KG1 (cell line): ENCODE measurements at places on chromosomes 16 and 17.

GRCh38 chr17:31388770-31389656 is 2.5 kb upstream of the RAB11FIP4 start:
- DNase-seq = no peak

DNA sequence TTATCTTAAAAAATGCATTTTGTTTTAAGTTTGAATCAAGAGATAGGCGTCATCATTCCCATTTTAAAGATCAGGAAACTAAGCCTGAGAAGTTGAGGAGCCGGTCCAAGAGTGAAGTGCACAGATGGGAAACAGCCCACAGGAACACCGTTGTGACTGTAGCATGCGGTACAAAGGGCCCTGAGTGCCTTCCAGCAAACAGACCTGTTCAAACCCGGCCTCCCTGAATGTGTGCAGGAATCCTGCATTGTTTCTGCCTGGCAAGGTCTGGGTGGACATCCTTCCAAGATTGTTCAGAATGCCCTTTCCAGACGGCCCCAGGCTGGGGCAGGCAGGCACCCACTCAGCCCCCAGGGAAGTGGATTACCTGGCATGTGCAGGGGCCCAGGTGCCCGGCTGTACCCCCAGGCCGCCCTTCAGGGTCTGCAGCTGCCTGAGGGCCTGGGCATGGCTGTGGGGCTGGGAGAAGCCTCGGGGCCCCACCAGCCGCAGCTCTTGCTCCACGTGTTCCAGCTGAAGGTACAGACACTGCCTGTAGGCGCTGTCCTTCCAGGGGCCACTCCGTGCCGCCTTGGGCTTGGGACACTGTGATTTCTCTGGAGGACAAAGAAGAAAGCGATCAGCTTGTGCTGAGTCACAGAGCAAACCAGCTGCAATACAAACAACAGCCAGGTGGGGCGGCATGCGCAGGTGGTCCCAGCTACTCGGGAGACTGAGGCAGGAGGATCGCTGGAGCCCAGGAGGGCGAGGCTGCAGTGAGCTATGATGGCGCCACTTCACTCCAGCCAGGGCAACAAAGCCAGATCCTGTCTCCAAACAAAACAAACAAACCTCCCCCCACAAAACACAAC is 45.0 kb upstream of the GCSH start:
- no peak for DNase-seq

DNA sequence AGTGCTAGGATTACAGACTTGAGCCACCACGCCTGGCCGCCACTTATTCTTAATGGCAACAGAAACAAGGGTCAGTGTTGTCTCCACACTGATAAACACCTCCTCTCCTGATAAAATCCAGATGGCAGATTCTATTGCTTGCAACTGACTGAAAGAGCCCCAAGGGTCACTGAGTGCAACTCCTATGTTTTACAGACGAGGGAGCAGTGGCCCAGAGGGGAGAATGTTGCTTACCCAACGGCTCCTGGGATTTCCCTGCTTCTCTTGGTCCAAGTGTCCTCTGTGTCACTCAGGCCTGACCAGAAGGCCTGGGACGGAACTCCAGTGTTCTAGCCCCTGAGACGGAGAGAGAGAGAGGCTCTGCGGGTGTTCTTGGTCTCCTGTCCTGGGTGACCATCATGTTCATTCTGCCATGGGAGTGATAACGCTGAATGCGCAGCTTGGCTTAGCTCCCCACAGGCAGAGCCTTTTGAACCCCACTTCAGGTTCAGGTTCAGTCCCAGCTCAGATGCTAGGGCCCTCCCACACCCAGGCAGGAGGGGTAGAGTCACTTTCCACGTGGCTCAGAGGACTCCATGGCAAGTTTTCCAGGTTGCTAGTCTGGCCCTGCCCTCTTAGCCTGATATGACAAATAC is 77.3 kb upstream of the NLRP1 start:
- DNase-seq = no peak

DNA sequence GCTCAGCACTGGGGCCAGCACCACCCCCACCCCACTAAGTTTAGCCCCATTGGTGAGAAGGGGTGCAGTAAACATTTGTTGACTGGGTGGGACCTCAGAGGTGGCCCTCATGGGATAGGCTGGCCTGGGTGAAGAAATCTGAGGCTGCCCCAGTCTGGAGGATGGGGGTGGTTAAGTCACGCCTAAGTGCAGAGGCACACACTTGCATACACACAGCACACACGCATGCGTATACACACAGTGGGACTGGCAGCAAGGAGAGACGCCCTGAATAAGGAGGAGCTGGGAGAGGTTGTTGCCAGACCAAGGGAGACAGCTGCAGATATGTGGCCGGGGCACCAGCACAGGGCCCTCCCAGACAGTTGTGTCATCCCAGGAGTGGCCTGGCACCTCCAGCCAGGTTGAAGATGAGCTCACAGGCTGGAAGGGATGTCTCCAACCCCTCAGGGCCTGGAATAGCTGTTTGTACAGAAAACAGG is 3.0 kb upstream of the BCAR1 start:
- DNase-seq = no peak

GRCh38 chr17:8997994-8998628 is 23.2 kb upstream of the NTN1 start:
- DNase-seq = no peak

GRCh38 chr17:34892461-34893249 is 68.6 kb downstream of the CCT6B start:
- DNase-seq = no peak

DNA sequence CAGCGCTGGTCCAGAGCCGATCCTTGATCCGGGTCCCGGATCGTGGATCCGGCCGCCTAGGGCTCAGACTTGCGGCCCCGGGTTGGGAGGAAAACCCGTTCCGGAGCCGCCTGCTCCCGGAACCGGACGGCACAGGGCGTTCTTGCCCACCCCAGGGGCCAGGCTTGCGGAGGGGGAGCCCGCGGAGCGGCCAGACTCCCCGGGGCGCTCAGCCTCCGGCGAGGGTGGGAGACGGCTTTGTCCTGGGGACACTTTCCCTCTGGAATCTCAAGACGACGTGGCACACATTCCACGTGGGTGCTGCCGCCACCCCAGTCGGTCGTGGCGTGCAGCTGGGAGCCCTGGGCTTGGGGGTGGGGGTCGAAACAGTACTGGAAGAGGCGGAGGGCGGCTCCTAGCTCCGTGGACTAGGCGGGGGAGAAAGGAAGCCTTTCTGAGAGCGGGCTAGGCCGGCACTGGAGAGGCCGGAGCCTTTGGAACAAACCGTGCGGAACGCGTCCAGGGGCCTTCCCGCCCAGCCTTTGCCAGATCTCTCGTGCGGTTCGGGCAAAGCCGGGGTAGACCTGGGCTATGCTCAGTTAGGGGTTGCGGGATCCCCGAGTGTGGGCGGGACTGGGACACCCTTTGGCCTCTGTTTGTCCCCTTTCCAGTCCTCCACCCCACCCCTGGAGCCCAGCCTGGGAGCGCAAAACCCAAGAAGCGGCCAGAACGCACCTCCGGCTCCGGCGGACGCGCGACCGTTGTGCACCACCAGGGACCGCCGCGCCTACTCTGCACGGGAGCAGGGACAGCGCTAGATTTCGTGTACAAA is 26.5 kb downstream of the SREBF1 start:
- DNase-seq = no peak

- DNase-seq = no peak
These were observed 59.5 kb downstream of the SLFN11 start for GRCh38 chr17:35313875-35314409.

- DNase-seq = no peak
These were observed 13.1 kb upstream of the SREBF1 start for GRCh38 chr17:17849845-17850373.

- DNase-seq = no peak
These were observed 697 bp downstream of the NOL11 start for GRCh38 chr17:67718325-67718941.

DNA sequence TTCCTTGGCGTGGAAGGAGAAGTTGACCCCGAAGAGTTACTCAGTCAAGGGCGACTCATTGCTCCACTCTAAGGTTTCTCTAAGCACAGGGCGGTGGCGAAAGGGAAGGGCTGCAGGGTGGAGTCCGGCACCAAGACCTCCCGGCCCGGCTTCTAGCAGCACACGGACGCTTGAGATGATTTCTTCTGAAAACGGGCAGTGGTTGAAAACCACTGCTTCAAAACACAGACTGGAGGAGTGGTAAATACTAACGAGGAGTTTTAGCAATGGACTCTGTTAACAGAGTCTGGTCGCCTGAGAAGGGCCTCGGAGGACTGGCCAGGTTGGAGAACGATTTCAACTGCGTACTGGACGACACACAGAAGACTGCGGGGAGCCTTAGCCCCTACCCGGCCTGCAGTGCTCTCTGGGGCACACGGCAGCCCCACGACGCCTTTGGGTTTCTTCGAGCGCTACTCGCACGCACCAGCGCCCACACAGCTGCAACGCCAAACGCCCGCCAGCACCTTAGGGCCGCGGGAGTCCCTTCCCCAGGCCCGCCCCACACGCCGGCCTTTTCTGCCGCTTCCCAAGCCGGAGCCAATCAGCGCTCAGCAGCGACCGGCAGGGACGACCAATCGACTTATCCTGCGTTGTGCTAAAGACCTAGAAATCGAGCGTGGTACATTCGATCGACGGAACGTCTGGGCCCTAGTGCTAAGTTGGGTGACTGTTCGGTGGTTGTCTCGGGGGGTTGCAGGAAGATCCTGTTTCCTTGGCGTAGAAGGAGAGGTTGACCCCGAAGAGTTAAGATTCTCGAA is 14.4 kb upstream of the CA4 start:
- peak; percentile 69 for DNase-seq

- DNase-seq = peak; percentile 61
These were observed 4.0 kb downstream of the MAFG start for GRCh38 chr17:81923302-81924260.

GRCh38 chr16:51407199-51407598 is 256.1 kb upstream of the SALL1 start:
- no peak for DNase-seq

DNA sequence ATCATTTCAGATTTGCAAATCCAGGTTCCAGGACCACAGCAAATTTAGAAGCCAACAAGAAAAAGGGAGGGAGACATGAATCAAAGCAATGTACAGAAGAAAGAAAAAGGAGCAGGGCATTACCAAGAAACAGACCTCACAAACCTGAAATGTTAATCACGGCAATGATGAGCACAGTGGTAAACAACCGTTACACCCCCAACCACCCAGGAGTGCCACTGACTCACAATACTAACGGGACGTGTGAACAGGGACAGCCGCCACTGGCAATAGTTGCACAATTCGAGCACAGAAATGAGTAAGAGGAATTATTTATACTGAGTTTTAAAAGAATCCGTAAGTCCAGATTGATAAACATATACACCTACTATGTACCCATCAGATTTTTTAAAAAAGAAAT is 13.8 kb downstream of the USP22 start:
- no peak for DNase-seq

GRCh38 chr16:12802661-12803060 is 1.0 kb downstream of the CPPED1 start:
- no peak for DNase-seq

- DNase-seq = no peak
These were observed 100.5 kb downstream of the MSI2 start for GRCh38 chr17:57356719-57357391.

DNA sequence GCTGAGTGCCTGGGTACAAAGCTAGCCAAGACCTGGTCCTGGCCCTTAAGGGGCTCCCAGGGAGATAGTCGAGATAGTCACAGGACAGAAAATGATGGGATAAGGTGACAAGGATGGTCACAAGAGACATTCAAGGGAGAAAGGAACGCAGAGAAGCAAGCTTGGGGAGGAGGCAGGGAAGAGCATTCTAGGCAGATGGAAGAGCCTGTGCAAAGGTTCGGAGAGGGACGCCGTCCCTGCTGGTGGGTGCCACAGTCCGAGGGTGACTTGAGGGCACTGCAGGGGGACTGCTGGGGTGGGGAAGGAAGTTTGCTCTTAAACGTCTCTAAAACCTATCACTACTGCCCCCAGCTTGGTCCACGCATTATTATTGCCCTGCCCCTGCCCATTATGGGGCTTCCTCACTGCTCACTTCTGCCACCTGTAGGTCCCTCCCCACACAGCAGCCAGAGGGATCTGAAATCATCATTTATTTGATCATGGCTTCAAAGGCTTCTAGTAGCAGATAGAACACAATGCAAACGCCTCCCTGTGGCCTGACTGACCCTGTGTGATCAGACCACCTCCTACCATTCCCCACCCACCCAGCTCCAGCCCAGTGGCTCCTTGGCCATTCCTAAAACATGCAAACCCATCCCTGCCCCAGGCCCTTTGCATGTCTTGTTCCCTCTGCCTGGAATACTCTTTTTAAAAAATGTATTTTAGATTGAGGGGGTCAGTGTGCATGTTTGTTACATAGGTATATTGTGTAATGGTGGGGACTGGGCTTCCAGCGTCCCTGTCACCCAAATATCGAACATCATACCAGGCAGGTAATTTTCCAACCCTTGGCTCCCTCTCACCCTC is 60.3 kb downstream of the RMI2 start:
- peak; percentile 36 for DNase-seq

DNA sequence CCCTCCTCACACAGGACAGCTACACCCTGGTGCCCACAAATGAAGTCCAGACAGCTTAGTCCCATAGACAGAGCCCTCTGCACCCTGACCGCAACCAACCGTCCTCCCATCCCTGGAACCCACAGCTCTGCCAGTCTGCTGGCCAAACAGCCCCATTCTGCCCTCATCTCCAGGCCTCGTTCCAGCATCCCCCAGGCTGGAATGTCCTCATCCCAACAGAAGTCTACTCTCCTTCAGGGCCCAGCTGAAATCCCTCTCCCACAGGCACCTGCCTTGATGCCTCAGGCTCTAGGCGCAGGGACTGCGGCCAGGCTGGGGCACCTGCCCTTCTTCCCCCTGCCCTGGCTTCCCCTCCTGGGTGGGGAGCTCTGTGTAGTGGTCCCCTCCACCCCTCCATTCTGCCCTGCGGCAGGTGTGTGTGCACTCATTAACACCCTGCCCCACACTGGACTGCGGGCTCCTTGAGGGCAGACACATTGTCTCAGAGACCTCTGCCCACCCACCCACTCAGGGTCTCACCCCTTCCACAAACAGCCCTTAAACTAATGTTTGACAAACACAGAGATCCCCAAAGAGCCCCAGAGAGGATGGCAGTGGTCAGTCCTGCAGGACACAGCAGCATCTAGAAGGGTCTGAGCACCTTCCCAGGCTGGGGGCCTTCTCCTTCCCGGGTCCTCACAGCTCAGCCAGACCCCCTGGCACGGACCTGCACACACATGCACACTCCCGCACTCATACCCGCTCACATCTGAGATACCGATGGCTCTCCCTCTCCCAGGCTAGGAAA is 820 bp downstream of the GRIN2C start:
- DNase-seq = no peak

- no peak for DNase-seq
These were observed 599 bp downstream of the MRC2 start for GRCh38 chr17:62627904-62628633.

DNA sequence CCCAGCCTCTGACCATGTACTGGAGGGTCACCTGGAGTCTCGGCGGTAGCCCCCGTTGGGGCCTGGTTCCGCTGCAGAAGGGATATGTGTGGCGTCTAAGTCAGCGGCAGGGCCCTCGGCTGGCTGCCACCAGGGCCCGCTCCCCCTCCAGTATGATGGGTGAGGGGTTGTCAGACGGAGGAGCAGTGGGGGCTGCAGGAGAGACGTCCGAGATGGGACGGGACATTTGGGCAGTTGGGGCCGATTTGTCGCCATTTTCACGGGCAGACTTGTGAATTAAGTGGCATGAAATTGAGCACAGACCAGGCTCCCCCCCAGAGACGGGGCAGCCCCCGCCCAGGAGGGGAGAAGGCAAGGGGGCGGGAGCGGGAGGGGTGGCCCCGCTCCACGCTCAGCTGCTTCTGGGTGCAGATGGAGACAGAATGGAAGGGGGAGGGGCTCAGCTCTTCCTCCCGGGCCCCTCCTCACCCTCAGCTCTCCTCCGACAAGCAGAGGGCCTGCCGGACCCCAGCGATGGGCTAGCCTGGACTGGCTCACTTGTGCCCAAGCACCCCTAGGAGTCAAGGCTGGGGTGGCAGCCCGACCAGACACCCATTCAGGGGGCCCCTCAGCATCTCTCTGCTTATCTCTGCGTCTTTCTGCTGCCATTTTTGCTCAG is 52.7 kb upstream of the LHX1 start:
- DNase-seq = no peak
